ENCODE measurements at places on chromosomes 16 and 17.

- no peak for DNase-seq
Measured at GRCh38 chr16:85184404-85184803, 72.1 kb upstream of the CIBAR2 start.

GRCh38 chr16:84226026-84226425 lies 13.8 kb downstream of the KCNG4 start:
- no peak for DNase-seq

DNA sequence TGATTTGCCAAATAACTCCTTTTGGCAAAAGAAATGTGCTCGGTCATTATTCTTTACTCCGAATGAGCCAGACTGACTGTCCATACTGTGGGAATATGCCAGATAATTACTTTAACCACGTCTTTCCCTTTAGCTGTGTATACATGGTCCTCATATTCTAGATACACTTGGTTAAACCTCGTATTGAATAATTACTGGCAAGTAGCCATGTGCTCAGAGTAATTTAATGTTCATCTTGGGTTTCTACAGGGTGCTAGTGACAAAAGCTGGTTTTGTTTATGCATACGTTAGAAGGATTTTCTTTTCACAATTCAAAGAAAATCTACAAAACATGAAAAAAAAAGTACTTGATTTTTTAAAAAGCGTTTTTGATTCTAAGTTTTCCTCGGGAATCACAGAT lies 540.3 kb downstream of the KCNJ2 start:
- no peak for DNase-seq

DNA sequence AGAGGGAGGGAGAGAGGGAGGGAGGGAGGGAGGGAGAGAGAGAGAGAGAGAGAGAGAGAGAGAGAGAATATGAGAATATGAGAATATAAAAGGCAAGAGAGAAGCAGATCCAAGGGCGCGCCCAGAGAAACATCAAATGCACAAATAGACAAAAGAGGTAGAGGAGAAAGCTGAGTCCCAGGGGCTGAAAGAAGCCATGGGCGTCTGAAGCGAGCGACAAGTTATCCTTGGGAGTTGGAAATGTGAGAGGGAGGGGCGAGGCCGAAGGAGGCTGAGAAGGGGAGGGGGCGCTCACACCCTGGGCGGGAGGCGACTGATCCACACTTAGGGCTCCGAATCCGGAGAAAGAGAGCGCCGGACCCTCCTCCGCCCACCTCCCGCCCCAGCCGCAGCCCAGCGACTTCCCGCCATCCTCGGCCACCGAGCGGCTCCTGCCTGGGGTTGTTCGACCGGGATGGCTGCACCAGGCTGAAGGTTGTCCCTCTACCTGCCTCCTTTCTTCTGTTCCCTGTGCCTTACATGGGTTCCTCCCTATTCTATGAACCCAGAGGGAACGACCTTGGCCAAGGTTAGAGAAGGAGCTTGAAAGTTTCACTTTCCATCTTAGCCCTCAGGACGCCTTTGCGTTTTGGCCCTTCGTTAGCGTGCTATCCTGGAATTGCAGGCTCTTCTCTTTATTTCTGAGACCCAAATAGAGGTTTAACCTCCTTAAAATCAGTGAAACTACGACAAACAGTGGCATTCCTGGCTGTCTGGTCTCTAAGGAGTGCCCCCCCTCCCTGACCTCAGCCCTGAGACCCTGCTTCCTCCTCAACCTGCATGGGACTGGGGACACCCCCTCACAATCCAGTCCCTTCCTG lies 21.2 kb upstream of the HOXB9 start:
- no peak for DNase-seq

DNA sequence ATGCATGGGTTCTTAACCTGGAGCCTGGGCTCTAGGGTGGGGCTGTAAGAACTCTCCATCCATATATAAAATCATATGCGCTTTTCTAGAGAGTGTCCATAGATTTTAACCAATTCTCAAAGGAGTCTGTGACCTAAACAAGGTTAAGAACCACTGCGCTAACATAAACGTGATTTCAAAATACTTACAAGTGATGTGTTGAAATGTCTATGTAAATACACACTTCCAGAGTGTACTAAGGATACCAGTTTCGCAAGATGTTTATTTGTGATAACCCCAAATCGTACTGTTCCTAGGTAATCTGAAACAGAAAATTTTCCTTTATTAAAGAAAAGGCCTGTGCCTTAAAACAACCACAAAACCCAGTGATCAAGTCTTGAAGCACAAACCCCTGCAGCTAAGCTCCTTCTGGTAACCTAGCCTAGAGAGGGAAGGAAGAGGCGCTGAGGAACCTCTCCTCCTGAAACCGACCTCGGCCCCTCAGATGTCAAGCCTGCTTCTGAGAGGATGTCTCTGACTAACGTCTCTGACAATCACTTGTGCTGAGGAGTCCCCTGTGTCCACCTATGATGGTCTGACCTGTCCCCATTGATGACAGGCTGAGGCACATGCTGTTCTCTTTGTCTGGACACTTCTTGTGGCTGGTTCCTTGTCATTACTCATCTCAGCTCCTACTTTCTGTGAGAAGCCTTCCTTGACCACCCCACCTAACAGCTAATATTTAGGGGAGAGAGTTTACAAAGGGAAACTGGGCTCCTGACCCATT lies 32.2 kb downstream of the SNN start:
- DNase-seq: no peak

- DNase-seq: no peak
Measured at GRCh38 chr16:82134846-82135245, 35.2 kb downstream of the MPHOSPH6 start.

DNA sequence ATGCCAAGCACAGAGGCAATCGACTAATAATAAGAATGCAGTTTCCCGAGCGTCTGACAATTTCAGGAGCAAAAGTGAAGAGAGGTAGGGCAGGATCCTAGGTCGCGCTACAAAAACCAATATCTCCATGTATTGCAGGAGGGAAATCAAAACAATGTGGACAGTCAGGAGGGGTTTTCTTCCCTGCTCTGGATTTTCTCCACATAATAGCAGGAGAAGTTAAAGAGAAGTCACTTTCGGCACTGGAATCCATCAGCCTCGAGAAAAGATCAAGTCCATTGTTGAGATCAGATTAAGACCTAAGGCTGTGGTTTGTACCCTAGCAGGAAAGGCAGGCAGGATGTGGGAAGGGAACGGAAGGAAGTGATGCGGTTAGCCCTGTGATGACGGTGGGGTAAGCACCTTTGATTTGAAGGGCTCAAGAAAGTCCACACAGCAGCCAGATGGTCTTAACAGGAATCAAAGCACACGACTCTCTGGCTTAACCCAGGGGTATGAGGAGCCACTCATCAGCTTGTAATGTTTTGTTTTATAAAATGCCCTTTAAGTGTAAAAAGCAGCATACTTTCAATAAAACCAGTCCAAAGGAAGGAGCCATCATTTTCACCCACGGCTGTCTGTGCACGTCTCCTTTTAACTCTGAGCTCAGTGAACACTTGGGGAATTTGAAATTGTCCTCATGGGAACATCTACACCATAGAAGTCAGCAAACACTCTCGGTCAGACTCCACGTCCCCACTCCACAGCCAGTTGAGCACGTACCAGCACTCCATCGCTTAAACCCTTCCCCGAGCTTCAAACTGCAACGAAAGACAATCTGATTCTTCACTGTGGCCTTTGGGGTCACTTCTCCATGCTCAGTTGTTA lies 15.8 kb upstream of the AKTIP start:
- no peak for DNase-seq

- no peak for DNase-seq
Measured at GRCh38 chr16:85052536-85052935, 24.9 kb downstream of the KIAA0513 start.
